ENCODE measurements at places on chromosomes 16 and 17.

DNA sequence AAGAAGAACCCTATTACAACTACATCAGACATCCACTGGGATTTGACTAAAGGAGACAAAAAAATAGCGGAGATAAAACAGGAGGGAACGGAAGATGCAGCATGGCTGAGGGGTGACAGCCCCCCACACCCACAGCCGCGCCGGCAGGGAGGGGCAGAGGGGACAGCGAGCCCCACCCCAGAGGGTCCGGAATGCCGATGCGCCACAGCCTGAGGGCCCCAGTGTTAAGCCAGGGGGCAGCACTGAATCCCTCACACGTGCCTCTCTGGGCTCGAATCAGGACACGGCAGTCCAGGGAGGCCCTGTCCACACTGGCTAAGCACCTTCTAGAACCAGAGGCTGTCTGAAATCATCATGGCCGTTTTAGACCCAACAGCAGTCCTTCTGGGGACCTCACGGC is 18.8 kb downstream of the MAP1LC3B start:
- no peak for DNase-seq

- DNase-seq = no peak
Measured at GRCh38 chr17:8726941-8727555, 17.6 kb downstream of the CCDC42 start.

DNA sequence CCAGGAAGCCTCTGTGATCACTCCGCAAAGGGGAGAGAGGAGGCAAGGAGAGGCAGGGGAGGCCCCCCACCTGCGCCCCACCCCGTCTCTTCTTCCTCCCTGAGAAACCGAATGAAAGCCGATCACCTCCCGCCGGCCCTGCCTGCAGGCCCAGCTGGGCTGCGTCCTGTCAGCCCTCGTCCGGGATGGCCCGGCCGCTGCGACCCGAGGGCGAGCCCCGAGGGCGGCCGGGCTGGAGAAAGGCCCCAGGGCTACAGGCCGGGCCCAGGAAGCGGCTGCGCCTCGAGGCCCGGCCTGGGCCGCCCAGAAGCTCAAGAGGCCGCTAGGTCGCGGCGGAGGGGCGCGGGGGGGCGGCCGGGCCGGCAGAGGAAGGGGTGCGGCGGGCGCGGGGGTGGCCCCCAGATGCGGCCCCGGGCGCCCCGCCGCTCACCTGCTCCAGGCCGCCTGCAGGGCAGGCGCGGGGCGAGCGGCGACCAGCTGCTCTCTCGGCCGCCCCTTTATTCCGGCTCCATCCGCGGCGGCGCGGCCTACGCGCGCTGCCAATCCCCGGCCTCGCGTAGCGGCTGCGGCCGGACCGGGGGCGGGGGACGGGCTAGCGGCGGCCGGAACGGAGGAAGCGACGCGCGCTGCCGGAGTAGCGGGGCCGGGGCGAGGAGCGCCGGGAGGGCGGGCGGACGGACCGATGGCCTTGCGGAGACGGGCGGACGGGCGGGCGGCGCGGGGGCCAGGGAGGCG is at the start of gene ZNF319:
Gene ZNF319 (minus strand): TSS at position 702 of the 735 bp plus-strand sequence. CDS start 2,407 bp downstream, outside the sequence.
- DNase-seq = no peak

DNA sequence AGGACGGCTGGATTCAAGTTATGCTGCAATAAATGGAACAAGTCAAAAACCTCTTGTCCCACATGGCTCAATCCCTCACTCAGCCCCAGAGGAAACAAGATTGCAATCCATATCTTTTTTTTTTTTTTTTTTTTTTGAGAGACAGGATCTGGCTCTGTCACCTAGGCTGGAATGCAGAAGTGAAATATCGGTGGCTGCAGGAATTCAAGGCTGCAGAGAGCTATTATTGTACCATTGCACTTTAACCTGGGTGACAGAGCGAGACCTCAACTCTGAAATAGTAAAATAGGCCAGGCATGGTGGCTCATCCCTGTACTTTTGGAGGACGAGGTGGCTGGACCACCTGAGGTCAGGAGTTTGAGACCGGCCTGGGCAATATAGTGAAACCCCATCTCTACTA is 2.7 kb upstream of the PDE6G start:
- DNase-seq = no peak

- no peak for DNase-seq
Measured at GRCh38 chr17:21249920-21250703, 3.1 kb downstream of the NATD1 start.

GRCh38 chr17:16313139-16314090 is 39.9 kb downstream of the CENPV start:
- no peak for DNase-seq

GRCh38 chr17:27668488-27668823 is 37.5 kb downstream of the LGALS9 start:
- no peak for DNase-seq

DNA sequence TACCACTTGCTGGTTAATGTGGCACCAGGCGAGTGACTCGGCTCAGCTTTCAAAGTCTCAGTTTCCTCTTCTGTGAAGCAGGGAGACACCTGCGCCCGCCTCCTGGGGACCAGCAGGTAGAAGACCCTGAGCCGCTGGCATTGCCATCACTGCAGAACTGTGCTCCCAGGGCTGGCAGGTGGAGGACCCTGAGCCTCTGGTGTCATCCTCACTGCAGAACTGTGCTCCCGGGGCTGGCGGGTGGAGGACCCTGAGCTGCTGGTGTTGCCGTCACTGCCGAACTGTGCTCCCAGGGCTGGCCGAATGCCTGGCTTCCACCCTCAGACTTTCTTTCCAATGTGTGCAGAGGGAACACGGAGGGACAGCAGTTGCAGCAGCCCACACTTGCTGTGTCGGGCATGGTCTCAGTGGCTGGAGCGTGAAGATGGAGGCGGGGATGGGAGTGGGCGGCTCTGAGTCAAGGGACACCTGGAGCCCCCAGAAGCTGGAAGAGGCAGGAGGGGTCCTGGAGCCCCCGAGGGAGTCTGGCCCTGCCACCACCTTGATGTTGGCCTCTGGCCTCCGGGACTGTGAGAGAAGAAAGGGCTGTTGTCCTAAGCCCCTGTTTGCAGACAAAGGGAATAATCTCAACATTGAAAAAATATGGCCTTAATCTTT is 75.8 kb upstream of the METTL9 start:
- DNase-seq = no peak

DNA sequence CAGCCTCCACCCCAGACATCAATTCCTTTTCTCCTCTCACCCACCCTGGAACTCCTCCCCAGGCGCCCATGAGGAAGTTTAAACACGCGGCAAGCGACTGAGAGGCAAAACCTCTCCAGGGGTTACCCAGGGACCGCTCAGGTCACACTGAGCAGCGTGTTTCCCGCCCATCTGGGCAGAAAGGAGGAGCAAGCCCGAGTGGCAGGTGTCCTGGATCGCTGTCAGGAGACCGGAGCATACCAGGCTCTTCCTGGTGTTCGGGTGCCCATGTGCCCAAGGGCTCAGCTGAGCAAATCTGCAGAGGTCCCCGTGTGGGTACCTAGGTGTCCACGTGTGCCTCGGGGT is 491 bp downstream of the SLC25A19 start:
- no peak for DNase-seq

DNA sequence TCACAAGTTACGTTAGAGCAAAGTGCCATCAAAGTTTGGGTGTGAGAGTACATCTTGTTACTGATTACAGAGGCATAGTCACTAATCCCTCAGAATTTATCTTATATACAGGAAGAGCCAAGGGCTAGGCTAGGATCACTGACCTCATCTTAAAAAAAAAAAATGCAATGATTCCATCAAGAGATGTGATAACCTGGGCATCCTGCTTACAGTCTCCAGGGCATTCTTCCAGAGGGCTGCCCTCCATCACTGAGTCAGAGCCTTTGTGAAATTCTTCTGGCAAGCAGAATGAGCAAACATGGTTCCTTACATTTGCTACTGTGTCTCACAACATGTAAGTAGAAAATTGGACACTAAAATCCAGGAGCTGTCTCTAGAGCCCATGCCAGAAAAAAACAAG is 410.6 kb downstream of the ZFHX3 start:
- no peak for DNase-seq

- DNase-seq = no peak
Measured at GRCh38 chr16:81003064-81003463, 3.6 kb downstream of the CMC2 start.

DNA sequence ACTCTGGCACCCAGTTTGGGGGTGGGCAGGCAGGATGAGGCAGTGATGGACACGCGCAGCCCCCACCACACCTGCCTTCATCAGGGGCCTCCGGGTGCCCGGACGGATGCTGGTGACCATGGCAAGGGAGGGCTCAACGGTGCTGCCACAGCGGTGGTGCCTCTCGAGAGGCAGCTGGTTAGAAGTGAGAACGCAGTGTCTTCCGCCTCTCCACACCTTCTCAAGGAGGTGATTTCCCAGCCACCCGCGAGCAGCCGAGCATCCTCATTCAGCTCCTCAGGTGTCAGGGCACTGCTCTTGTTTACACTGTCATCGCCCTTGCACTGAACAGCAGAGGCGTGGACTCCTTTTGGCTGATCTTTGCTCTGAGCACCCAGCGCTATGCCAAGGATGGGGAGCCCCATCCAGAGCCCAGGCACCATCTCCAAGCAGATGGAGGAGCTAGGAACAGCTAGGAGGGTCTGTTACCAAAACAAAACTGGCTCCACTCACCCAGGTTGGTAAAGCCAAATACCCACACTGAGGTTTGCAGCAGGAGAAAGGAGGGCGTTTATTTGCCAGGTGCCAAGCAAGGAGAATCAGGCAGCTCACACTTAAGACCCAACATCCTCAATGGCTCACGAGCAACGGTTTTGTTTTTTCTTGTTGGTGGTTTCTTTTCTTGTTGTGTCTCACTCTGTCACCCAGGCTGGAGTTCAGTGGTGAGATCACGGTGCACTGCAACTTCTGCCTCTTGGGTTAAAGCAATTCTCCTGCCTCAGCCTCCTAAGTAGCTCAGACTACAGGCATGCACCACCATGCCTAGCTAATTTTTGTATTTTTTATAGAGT is 174.3 kb upstream of the TNRC6C start:
- DNase-seq = peak; percentile 49

DNA sequence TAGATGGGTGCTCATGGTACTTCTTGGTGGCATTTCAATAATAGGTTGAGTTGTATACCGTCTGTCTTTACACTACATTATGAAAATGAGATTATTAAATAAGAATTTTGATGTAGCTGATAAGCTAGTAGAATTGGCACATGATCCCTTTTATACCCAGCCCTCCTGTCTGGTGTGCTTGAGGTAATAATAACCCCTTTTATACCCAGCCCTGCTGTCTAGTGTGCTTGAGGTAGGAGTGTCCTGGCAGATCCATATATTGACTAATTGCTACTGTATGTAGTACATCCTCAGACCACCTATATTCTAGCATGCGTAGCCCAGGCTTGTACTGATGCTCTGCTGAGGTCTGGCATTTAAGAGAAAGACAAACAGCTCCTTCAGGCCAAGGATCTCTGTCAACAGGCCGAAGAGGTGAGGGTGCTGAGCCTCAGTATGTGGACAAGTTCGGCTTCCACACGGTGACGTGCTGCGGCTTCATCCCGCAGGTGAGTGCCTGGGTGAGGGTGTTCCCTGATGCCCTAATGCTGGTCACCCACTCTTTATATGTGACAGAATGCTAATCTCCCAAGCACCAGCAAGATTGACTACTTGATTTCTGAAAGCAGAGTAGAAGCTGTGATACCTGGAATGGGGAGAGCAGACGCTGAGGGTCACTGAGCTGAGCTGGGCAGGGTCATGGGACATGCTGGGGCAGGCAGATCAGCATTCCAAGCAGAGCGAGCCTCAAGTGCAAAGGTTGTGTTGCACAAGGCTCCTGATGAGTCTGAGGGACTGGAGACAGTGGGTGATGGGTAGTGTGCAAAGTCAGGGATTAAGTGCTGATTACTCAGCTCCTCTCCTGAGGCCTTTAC is 5.7 kb downstream of the FN3K start:
- no peak for DNase-seq

DNA sequence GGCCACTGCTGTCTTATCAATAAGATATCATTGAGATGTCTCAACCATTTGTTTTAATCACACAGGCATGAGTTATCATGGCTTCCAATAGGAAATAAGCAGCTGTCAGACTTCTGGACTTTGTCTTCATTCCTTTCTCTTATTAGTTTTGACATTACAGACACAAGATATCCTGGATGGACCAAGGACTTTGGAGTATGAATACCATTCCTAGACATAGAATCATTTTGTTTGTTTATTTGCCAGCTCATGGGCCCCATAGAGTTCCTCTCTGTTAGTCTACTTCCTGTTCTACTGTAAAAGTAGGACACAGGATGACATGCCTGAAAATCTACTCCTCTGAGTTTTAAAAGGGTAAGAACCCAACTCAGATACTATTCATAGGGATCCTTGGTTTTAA is 77.7 kb upstream of the KCNJ16 start:
- no peak for DNase-seq

GRCh38 chr17:28968914-28969295 is 17.6 kb upstream of the PHF12 start:
- no peak for DNase-seq

GRCh38 chr17:14826358-14826757 is 438.8 kb downstream of the PMP22 start:
- no peak for DNase-seq

DNA sequence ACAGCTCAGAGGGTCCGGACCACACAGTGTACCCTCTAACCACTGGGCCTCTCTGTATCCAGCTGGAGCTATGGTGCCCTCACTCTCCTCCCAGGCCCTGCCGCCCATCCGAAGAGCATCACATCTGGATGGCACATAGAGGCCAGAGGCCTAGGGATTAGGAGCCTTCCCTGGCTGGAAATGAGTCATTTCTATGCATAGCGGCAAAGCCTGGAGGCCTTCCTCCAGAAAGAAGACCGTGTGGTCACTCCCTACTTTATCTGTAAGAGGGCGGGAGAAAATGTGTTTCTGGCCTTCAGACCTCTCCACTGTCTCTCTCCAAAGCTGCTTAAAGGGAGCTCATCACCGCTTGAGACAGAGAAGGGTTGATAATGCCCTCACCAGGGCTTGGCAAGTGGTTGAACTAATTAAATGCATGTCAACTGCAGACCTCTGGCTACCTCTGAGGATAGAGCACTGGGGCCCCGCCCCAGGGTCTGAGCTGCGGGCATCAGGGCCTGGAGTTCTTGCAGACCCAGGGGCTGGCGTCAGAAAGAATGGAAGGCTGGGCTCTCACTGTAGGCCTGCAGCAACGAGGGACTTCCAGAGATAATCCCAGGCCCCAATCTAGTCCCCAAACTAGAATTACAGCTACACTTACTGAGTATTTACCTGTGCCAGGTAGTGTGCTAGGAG is 122.2 kb downstream of the IRX5 start:
- DNase-seq = no peak

GRCh38 chr16:14963281-14964173 is 11.3 kb upstream of the PDXDC1 start:
- no peak for DNase-seq

- DNase-seq = peak; percentile 62
Measured at GRCh38 chr17:41738077-41738800, 3.8 kb upstream of the HAP1 start.
